ENCODE measurements at places on chromosomes 3 and 15.

GRCh38 chr15:81858136-81858535 lies 187.7 kb downstream of the MEX3B start:
- no peak for DNase-seq

- no peak for DNase-seq
Measured at GRCh38 chr3:30495172-30496065, 111.0 kb upstream of the TGFBR2 start.

DNA sequence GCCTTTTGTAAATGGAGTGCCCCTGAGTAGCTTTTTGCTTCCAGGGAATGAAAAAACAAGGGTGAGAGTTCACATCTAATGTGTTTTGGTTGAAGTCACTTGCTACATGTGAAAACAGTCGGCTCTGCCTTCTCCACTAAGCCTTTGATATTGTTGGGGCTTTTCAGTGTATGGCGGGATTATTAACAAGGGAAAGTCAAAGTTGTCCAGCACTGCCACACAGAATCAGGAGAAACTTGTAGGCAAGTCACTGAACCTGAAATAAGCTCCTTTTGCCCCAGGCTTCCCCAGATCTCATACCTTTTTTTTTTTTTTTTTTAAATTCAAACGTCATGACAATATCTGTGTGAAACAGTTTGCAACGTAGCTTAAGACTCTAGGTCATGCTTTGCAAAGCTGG lies 248.0 kb downstream of the FEZF2 start:
- DNase-seq = no peak

- no peak for DNase-seq
Measured at GRCh38 chr3:160447544-160447943, 2.0 kb downstream of the TRIM59 start.

- no peak for DNase-seq
Measured at GRCh38 chr15:62254137-62254934, 89.3 kb upstream of the C2CD4B start.

DNA sequence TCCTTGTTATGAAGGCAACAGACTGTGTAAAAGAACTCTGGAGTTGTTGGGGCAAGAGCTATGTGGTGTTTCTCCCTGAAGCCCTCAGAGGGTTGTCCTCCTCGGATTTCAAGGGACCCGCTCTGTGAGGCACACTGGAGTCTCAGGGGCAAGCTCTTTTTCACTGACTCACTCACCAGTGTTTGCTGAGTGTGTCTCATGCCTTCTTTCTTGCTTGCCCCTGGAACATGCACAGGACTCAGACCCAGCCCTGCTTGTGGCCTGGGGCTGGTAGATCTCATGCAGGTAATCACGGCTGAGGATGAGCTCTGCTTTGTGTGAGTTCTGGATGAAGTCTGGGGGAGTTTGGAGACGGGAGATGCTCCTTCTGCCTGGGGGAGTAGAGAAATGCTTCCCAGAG lies 93.7 kb downstream of the CACNA1D start:
- DNase-seq = no peak

- DNase-seq = no peak
Measured at GRCh38 chr3:101484805-101485620, 28.0 kb downstream of the SENP7 start.

GRCh38 chr3:195007766-195008165 lies 263.2 kb downstream of the XXYLT1 start:
- no peak for DNase-seq

DNA sequence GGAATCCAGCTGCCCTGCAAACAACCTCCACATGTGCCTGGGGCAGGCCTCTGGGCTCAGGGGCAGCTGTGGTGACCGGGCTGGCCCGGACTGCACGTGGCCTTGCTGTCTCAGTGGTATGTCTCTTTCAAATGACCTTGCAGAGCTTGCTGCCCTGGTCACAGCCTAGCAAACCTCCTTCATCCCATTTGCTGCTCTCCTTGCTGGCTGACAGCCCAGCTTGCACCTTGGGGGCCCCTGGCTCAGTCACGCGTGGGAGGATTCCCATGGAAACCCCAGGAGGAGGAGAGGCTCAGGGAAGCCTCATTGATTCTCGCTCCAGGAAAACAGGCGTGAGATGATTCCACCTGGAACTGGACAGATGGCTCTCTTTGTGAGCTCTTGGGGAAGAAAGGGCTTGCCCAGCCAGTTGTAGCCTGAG lies 5.6 kb downstream of the SPSB4 start:
- peak; percentile 53 for DNase-seq

- DNase-seq = peak; percentile 48
Measured at GRCh38 chr15:22979238-22980188, 655 bp downstream of the CYFIP1 start.

DNA sequence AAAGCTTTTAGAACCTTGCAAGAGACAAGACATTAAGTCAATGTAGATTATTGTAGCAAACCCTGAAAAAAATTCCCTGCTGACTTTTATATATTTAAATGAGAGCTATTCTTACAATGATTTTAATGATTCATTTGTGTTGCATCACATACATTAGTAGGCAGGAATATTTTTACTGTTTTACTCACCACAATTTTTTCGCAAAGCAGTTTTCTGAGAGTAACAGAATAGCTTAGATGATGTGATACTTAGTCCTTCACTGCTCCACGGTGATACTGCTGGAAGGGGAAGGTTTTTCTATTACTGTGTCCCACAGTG lies 43.9 kb upstream of the CLRN1 start:
- DNase-seq = no peak

DNA sequence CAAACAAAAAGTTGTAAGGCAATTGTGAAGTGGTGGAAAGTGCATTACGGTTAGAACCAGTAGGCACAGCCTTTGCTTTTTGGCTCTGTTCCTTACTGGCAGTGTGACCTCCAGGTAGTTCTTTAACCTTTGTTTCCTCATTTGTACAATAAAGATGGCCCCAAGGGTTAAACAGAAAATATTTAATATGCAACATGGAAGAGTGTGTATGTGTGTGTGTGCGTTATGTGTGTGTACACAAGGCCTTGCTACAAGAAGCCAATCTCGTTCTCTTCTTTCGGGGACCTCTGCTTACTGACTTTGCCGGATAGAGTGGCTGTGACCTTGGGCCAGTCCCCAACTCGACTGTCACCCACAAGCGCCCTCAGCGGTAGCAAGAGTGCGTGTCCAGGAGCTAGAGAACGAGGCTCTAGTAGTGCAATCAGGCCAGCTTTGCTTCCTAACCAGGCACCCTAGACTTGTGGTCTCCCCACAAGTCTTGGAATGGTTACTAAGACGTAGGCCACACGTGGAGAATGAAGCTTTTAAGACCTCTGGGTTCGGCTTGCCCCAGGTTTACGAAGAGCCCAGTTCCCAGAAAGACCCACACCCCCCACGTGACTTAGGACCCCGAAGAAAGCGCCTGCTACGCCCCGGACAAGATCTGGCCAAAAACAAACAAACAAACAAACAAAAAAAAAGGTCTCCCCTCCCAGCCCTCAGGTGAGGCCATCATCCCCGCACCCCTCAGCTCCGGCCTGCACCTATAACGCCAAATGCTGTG lies 593 bp downstream of the CIAO2A start:
- no peak for DNase-seq

GRCh38 chr15:68924866-68925560 lies 5.3 kb upstream of the SPESP1 start:
- peak; percentile 91 for DNase-seq

DNA sequence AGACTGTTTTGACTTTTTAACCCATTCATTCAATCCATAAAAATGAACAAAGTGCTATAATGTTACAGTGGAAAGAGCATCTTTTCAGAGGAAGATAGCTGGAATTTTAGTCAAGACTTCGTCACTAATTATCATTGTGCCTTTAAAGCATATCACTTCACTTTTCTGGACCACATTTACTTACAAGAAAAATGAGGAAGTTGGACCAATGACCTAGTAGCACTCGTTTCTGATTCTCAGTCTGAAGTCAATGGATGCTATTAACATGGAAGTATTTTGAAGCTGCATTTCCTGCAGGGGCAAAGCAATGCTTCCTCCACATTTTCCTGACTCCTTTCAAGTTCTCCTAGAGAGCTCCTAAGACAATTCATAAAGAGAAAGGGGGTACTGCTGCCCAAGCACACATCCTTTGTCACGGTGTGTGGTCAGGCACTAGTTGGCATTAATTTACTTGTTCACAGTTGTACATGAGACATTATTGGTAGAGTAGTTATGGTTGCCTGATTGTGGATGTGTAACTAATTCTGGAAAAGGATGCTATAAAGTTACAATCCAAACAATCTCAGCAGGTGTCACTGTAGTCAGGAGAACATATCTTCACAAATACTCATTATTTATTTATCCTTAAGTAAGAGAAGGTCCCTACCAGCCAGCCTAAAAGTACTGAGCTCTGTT lies 1049.1 kb downstream of the FHIT start:
- DNase-seq = no peak

DNA sequence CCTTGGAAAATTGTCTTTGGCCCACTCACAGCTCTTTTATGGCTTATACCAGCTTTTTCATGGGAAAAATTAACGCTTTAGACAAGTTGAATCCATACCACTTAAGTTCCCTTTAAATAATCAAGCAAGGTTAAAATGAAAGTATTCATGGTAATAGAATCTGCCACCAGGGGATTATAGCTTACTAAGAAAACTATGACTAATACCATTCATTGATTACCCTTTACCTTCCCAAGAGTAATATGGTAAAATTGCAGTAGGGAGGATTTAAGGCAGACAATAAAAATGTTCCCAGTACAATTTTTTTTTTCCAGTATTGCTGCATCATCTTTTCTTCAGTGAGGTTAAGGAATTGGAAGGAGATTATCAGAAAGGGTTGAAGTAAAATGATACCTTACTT lies 641.1 kb upstream of the NAALADL2 start:
- DNase-seq = no peak

GRCh38 chr3:147360646-147361453 lies 45.5 kb downstream of the ZIC4 start:
- no peak for DNase-seq

DNA sequence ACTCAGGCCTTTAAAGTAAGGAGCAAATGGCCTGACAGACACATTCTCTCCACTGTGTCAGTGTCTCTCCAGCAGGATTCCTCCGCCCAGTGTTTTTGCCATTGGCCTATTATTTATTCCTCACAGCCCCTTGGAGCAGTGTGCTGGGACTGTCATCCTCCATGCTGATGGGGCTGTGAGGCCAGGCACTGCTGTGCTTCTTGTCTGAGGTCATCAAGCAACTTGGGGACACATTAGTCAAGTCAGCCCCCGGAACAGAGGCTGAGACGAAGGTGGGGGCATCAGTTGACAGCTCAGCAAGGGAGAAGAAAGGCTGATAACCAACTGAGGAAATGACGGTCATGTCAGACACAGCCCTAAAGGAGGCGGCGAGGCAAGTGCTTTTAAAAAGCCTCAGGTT lies 67.4 kb downstream of the XXYLT1 start:
- DNase-seq = no peak

DNA sequence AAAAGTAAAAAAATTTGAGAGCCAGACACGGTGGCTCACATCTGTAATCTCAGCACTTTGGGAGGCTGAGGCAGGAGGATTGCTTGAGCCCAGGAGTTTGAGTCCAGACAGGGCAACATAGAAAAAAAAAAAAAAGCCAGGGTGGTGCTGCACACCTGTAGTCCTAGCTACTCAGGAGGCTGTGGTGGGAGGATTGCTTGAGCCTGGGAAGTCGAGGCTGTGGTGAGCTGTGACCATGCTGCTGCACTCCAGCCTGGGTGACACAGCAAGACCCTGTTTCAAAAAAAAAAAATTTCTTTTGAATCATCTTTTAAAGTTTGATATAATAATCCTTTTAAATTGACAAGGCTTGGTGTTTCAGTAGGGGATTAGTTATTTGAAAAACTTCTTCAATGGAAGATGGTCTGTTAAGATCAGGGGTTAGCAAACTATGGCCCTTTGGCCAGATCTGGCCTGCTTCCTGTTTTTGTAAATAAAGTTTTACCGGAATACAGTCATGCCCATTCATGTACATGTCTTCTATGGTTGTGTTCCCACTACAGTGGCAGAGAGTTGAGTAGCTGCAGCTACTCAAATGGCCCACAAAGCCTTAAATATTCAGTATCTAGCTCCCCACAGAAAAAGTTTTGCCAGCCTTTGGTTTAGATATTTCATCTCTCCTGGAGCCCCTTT lies 28.9 kb downstream of the CDAN1 start:
- no peak for DNase-seq

DNA sequence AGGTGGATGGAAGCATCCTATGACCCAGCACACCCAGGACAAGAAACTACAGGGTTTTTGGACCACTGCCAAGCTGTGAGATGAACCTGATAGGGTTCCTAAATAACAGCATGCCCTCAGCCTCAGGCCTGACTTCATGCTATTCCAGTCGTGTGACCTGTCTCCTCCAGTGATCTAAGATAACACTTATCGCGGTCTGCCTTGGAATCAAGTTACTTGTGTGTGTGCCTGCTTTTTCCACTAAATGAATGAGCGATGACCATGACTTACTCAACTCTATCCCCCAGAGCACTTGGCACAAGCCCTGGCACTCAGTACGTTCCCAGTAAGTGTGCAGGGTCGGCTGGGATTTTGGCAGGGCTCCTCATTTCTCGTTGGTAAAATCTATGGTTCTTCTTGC lies 172.7 kb upstream of the TP63 start:
- DNase-seq = no peak

DNA sequence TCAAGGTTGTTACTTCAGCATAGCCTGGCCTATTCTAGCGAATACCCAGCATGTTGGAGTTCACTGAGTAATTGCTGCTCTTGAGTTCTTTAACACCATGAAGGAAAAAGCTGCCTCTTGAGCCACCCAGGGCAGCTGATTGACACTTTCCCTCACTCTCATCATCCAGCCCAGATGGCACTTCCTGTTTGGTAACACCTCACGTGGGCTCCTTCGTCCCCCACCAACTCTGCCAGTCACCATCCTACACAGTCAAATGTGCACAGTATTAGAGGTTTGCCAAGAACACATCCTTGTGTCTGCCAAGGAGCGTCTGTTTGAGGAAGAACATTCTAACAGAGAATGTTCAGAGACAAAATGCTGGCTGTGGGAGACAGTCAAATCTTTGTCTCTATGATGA lies 266.3 kb downstream of the RPLP1 start:
- no peak for DNase-seq

- DNase-seq = no peak
Measured at GRCh38 chr15:93190238-93190637, 101.2 kb upstream of the RGMA start.

DNA sequence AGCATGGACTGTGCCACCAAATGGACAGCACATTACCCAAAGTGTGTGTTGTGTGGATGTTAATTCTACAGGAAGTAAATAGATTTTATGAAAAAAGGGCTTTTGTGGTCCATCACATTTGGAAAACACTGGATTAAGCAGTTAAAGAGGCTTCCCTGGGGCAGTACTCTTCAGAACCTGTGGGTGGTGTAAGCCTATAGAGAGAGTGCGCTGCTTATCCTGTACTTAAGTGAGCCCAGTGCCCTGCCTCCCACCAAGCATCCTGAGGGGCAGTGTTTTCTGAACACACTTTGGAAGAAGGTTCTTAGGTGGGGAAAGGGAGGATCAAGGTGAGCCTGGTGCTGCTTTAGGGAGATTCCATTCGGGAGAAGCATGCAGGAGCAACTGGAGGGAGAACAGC lies 10.9 kb downstream of the TTLL3 start:
- no peak for DNase-seq

GRCh38 chr15:68424754-68425390 lies 7.1 kb downstream of the ITGA11 start:
- DNase-seq = no peak

GRCh38 chr3:25888892-25889524 lies 99.1 kb downstream of the OXSM start:
- DNase-seq = no peak

GRCh38 chr3:154919226-154919625 lies 160.9 kb upstream of the MME start:
- no peak for DNase-seq

- no peak for DNase-seq
Measured at GRCh38 chr3:97765336-97765735, 778 bp downstream of the ARL6 start.
